ENCODE measurements at places on chromosomes 13 and 19.

GRCh38 chr13:95627590-95627989, 16.9 kb downstream of the DZIP1 start:
- no peak for DNase-seq

- DNase-seq = no peak
These were observed 1.5 kb downstream of the CCDC106 start for GRCh38 chr19:55649268-55650125.

GRCh38 chr19:45866400-45867176, 2.5 kb downstream of the FOXA3 start:
- no peak for DNase-seq

- no peak for DNase-seq
These were observed 32.1 kb upstream of the SLC7A9 start for GRCh38 chr19:32901504-32902161.

DNA sequence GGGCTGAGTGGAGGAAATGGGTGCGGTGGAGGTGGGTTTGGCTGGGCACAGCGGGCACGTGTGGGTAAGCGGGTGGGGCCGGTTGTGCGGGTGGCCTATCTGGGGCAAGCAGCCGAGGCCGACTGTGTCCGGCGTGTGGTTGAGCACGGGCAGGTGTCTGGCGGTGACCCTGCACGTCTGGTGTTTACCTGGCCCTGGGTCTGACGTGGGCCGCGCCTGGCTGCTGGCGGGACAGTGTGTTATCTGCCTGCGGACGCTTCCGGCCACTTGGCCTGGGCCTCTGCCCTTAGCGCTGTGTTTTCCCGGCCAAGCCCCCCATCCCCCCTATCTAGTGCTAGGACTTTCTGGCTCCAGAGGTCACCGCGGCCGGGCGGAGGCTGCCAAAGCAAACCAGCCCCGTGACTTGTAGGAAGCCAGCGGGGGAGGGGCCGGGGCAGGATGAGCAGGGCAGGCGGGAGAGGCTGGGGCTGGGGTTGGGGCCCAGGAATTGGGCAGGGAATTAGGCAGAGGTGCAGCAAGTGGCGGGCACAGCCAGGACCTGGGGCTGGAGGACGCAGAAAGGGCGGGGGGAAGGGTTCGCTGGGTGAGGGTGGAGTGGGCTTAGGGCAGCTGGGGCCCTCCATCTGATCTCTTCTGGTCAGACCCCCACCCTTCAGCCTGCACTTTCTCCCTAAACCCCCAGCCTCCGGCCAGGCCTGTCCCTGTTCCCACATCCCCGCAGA, 534 bp upstream of the HPN start:
- DNase-seq = no peak

All from activated T-cell treated with anti-CD3 and anti-CD28 coated beads for 4 hours (primary cell).